ENCODE measurements at places on chromosomes 7 and 10.
A peak's percentile ranks its signal among the peaks of the same experiment; 100 is the strongest.

- H3K27ac ChIP-seq: no peak overlapping the region
- no peak for DNase-seq
- H3K4me1 ChIP-seq: 0 out of 2 replicates have a peak, but pooled peaks cover 10% of the 10 kb centered on the region
- no peaks in the 10 kb centered on the region for H3K27me3 ChIP-seq
These were observed 376.9 kb downstream of the CALN1 start for GRCh38 chr7:72035266-72035665.

DNA sequence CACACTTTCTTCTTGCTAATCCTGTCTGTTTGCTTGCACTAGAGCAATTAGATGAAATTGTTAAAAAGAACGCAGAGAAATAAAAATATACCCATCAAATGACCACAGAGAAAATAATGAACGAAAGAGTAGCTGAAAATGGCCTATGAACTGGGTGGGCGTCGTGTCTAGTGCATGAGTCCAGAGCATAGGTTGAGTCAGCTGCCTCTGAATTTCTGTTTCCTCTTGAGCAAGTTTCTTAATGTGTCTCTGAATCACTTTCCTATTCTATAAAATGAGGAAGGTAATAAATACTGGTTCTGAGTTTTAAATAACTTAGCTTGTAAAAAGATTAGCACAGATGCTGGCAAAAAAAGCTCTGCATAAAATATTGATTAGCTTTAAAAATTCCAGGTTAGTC is 75.0 kb downstream of the POM121L12 start:
- H3K27me3 ChIP-seq: no peaks in the 10 kb centered on the region
- no peak overlapping the region for H3K4me3 ChIP-seq
- DNase-seq: no peak
- no peak overlapping the region for H3K27ac ChIP-seq

DNA sequence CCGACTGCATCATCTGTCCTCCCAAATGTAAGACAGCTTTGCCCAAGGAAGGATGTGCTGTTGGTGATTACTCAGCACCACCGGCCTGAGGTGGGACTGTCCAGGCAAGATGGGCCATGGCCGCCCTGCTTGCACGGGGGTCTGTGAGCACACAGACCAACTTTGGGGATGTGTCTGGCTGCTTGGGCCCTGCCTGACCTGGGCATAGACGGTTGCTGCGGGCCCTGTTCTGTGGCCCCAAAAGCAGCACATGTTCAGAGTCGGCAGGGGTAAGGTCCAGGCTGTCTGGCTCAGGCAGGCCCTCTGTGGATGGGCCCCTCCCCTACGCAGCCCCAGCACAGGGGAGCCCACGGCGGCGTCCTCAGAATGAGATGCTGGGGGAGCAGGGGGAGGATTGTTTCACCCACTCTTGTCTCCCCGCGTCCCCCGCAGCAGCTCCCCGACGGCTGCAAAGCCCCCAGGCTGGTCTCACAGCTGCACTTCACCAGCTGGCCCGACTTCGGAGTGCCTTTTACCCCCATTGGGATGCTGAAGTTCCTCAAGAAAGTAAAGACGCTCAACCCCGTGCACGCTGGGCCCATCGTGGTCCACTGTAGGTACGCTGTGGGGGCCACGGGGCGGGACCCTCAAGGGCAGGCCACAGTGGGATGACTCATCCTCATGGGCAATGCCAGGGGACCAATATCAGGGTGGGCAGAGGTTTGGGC is 58.4 kb downstream of the MKI67 start:
- no peaks in the 10 kb centered on the region for H3K27me3 ChIP-seq
- no peaks in the 10 kb centered on the region for H3K36me3 ChIP-seq
- H3K4me3 ChIP-seq: no peak overlapping the region
- no peak for DNase-seq

DNA sequence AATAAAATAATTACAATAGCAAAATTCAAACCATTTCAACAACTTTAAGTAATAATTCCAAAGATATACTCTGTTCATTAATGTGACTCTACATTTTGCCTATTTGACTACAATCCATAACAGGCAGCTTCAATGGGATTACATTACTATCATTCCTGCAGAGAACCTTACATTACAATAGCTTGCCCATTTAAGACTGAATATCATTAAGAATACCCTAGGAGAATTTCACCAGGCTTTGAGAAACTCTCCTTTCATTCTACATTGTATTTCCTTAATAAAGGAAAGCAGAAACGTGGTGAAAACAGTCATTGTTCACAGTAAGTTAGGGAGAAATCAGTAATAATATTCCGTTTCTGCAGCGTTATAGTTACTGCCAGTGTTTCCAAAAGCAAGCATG is 209.5 kb downstream of the GLI3 start:
- H3K4me3 ChIP-seq: no peak overlapping the region
- peak overlapping the region; percentile 35 for H3K27ac ChIP-seq
- H3K27me3 ChIP-seq: no peaks in the 10 kb centered on the region
- DNase-seq: peak; percentile 65
- peaks cover 26% of the 10 kb centered on the region for H3K4me1 ChIP-seq

DNA sequence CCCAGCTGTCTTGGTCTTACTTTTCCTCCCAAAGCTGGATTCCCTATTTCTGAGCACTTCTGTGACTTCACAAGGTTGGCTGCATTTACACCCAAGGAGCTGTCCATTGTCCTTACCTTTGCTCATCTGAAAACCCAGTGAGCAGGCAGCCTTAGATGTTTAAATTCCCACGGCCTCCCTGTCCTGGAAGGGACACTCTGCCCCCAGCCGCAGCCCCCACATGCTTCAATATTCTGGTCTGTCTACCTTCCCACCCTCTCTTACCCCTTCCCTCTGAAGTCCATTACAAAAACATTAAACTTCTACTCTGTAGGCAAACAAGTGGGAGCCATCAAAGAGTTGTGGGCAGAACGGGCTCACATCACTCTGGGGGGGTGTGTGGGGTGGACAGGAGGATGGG is 73.8 kb upstream of the EFCAB10 start:
- peak overlapping the region; percentile 39 for H3K4me3 ChIP-seq
- peak; percentile 64 for DNase-seq
- no peaks in the 10 kb centered on the region for H3K27me3 ChIP-seq

DNA sequence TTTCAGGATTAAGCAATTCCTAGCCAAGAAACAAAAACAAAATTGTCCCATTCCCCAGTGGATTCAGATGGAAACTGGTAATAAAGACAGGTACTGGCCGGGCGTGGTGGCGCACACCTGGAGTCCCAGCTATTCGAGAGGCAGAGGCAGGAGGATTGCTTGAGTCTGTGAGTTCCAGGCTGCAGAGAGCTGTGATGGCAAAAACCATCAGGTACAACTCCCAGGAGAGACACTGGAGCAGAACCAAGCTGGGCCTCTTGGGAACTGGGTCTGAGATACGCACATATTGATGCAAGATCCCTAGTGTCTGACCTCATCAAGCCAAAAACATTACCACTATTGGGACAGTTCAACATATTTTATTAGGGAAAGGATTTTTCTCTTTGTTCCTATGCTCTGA is 84.0 kb upstream of the ANLN start:
- no peaks in the 10 kb centered on the region for H3K27me3 ChIP-seq
- no peak overlapping the region for H3K4me3 ChIP-seq
- H3K27ac ChIP-seq: no peak overlapping the region
- DNase-seq: no peak

DNA sequence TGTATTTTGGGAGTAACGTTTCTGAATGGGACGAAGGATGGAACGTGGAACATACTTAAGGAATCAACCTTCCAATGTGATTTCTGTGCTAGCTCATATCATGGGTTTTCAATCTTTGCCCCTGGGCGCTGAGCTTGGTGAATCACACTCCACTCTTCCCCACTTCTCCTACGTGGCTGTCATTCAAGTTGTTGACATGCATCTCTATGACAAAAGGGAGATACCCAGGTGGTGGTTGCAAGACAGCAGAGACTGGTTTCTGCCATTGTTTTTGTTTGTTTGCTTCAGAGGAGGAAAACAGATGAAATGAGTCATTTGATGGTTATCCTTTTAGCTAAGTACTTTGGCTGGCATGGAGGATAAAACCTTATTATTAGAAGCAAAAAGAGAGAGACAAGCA is 573.9 kb downstream of the GATA3 start:
- DNase-seq: peak; percentile 11
- H3K4me1 ChIP-seq: peaks cover 9% of the 10 kb centered on the region

DNA sequence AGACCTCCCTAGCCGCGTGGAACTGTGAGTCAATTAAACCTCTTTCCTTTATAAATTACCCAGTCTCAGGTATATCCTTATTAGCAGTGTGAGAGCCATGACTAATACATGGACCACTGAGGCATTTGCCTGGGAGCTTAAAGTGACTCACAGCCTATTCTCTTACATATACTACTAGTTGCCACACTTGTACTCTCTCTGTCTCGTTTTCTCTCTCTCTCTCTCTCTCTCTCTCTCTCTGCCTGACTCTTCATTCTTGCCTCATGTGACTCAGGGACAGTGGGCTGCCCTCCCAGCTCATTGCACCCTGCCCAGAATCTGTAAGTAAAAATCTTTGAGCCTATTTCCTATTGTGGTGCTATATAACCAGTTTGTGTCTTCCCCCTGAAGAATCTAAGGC is 238.5 kb upstream of the MAGI2 start:
- no peak for DNase-seq
- H3K4me3 ChIP-seq: no peak overlapping the region
- H3K27me3 ChIP-seq: no peaks in the 10 kb centered on the region
- no peak overlapping the region for H3K27ac ChIP-seq
- no peaks in the 10 kb centered on the region for H3K36me3 ChIP-seq
- no peaks in the 10 kb centered on the region for H3K4me1 ChIP-seq

DNA sequence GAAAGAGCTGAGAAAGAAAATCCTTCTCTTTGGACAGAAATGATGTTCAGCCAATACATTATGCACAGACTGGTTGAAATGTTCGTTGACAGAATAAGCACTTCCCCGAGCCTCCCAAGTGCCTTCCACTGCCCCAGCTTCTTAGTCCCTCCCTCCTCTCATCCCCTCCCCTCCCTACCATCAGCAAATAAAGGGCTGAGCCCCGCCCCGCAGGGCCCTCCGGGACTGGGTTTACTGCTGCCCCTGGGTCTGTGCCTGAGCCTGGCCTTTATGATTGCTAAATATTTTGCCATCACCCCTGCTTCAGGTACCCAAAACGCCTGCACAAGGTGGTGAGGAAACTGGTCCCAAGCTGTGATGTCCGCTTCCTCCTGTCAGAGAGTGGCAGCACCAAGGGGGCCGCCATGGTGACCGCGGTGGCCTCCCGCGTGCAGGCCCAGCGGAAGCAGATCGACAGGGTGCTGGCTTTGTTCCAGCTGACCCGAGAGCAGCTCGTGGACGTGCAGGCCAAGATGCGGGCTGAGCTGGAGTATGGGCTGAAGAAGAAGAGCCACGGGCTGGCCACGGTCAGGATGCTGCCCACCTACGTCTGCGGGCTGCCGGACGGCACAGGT is 28.1 kb downstream of the HKDC1 start:
- DNase-seq: no peak
- H3K27me3 ChIP-seq: no peaks in the 10 kb centered on the region
- H3K36me3 ChIP-seq: no peaks in the 10 kb centered on the region
- H3K4me1 ChIP-seq: no peaks in the 10 kb centered on the region

- no peaks in the 10 kb centered on the region for H3K36me3 ChIP-seq
- no peak within 1 kb of the TSS for H3K27ac ChIP-seq
- H3K4me1 ChIP-seq: no peaks in the 10 kb centered on the region
- peaks cover 57% of the 10 kb centered on the region for H3K27me3 ChIP-seq
- peak within 1 kb of the TSS; percentile 61 for H3K4me3 ChIP-seq
- peak; percentile 34 for DNase-seq
These were observed at the start of gene CAMK2B for GRCh38 chr7:44325201-44325671. TSS of gene CAMK2B (minus strand) at chr7:44325594. CDS start at chr7:44325421, 173 bp downstream.

GRCh38 chr7:71604818-71605414 is 473.0 kb downstream of the GALNT17 start:
- H3K36me3 ChIP-seq: no peaks in the 10 kb centered on the region
- no peak overlapping the region for H3K4me3 ChIP-seq
- no peak for DNase-seq
- no peaks in the 10 kb centered on the region for H3K27me3 ChIP-seq
- H3K27ac ChIP-seq: no peak overlapping the region

GRCh38 chr7:44395067-44395466 is 69.7 kb upstream of the CAMK2B start:
- no peak for DNase-seq
- H3K27ac ChIP-seq: no peak overlapping the region
- H3K36me3 ChIP-seq: no peaks in the 10 kb centered on the region
- H3K4me3 ChIP-seq: no peak overlapping the region
- no peaks in the 10 kb centered on the region for H3K4me1 ChIP-seq
- no peaks in the 10 kb centered on the region for H3K27me3 ChIP-seq

DNA sequence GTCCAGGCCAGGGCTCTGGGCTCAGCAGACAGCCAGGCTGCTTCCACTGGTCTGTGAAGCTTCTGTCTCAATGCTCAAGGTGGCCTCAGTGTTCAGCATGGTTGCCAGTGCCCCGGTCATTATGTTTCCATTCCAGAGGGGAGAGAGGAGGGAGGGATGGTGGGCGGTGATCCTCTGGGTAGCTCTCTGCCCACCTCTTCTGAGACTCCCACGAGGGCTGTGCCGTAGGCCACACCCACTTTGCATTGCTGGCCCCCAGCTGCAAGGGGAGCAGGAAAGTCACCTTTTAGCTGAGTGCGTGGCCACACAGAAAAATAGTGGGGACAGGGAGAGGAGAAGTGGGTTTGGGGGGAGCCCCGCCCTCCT is 42.5 kb downstream of the FOXK1 start:
- no peaks in the 10 kb centered on the region for H3K36me3 ChIP-seq
- H3K4me3 ChIP-seq: no peak overlapping the region
